NCI-H226 (cell line): ENCODE measurements at places on chromosomes 16 and 17.

DNA sequence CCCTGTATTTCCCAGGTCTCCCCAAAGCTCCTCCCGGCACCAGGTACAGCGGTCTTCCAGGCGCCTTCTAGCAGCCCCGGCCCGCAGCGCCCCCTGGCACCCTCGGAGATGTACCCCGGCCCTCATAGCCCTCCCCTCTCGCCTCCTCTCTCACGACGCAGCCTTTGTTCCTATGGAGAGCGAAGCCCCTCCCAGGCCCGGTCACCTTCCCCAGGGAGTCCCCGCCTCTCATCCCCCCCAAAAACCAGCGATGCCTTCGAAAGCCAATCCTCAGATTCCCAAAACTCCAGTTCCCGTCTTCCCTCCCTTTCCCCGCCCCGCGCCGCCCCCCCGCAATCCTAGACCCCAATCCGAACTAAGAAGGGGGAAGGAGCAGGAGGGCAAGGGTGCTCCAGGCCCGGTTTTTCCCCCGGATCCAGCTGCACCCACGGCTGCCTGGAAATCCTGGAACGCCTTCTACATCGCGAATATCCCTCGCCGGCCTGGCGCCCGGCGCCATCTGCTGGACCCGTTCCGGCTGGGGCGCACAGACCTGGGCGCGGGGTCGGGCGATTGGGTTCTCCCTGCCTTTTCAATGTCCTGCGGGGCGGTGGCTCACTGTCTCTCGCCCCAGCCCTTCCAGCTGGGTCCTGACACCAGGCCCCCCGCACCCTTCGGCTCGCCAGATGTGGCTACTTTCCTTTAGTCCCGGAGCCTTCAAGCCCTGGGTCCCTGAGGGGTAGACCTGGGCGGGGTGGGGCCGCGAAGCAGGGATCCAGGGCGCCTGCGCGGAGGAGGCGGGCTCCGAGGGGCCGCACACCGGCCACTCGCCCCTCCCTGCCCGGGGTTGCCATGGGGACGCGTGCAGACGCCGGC lies at the start of gene DNAH2:
TSS of gene DNAH2 (plus strand) at position 844 of the 855 bp plus-strand sequence. CDS start 1,991 bp downstream, outside the sequence.
- DNase-seq = peak; percentile 92

DNA sequence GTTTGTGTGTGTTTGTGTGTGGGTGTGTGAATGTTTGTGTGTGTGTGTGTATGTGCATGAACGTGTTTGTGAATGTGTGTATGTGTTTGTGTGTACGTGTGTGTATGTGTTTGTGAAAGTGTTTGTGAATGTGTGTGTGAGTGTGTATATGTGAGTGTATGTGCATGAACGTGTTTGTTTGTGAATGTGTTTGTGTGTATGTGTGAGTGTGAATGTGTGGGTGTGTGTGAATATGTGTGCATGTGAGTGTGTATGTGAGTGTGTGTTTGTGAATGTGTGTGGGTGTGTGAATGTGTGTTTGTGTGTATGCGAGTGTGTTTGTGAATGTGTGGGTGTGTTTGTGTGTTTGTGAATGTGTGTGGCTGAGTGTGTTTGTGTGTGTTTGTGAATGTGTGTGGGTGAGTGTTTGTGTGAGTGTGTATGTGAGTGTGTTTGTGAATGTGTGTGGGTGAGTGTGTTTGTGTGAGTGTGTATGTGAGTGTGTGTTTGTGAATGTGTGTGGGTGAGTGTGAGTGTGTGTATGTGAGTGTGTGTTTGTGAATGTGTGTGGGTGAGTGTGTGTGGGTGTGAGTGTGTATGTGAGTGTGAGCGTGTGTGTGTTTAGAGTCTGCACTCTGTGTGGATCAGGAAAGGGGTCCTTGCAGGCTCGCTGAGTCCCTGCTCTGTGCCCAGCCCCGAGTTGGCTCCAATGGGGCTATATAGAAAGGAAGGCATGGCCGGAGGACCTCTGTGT lies 890 bp upstream of the CD300A start:
- DNase-seq = no peak

GRCh38 chr17:82073446-82073845 lies 7.8 kb upstream of the DUS1L start:
- DNase-seq = no peak

DNA sequence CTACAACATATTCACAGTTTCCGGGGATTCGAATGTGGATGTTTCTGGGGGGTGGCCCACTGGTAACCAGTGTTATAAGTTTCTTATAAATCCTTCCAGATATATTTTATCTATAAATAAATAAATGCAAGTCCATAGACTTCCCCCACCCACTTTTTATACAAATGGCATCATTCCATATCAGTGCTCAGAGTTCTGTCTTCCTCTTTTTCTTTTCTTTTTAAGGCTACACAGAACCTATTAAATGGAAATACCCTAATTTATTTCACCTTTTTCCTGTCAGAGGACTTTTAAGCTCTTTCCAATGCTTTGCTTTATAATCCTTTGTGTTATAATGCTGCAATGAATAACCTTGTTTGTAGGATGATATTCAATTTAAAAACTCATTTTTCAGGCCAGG lies 3.8 kb downstream of the LGALS9 start:
- DNase-seq = no peak

DNA sequence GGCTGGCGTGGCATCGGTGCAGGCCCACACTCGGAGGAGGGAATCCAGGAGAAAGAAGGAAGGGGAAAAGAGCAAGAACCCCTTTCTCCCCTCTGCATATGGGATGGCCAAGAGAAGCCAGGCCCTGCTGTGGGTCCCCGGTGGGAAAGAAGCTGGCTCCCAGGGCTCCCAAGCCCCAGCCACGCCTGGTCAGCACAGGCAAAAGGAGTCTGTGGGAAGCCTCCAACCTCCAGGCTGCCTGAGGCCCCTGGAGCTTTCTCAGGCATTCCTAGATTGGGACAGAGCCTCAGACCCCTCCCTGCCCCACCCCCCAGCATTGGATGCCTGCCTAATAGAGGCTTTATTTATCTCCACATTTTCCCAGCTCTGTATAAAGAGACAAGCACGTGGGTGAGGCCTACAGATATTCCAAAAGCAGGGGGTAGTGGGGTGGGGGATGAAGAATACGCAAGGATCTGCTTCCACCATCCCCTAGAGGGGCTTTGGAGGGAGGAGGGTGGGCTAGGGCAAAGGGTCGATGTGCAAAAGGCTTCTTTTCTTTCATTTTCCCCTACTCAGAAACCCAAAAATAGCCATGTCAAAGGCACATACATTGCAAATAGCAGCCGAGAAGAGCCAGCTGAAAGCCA lies 56.4 kb downstream of the MPRIP start:
- DNase-seq = no peak

DNA sequence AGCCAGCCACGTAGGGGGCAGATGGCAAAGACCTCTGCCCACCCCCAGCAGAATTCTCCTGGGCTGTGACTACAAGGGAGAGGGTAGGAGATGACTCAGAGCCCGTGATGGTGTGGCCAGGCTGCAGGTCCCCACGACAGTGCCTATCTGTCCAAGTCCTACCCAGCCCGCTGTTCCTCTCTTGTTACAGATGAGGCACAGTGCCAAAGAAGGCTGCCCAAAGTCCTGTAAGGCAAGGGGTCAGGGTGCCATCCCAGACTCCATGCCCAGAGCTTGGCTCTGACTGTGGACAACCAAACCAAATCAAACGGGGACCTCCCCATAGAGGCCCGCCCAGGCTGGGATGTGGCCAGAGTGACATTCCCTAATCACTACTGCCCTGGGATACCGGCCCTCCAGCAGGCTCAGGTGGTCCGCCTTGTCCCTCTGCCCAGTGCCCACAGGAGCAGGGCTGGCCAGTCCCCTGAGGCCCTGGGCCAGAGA lies 12.6 kb upstream of the BCAR1 start:
- DNase-seq = no peak

DNA sequence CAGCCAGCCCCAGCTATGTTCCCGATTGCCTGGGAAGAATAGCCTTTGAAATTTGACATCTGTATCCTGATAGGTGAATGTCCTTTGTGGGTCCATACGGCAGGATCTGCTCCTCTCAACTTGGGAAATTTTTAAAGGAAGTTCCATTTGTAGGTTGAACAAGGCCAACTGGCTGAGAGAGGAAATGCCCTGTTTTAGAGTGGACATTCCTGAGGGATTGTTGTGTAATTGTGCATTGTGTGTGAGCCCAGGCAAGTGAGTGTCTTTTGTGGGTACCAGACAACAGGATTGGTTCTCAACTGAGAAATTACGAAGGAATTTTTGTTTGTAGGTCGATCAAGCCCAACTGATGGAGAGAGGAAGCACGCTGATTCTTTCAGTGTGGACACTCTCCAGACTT lies 2.6 kb upstream of the CPHXL2 start:
- no peak for DNase-seq

DNA sequence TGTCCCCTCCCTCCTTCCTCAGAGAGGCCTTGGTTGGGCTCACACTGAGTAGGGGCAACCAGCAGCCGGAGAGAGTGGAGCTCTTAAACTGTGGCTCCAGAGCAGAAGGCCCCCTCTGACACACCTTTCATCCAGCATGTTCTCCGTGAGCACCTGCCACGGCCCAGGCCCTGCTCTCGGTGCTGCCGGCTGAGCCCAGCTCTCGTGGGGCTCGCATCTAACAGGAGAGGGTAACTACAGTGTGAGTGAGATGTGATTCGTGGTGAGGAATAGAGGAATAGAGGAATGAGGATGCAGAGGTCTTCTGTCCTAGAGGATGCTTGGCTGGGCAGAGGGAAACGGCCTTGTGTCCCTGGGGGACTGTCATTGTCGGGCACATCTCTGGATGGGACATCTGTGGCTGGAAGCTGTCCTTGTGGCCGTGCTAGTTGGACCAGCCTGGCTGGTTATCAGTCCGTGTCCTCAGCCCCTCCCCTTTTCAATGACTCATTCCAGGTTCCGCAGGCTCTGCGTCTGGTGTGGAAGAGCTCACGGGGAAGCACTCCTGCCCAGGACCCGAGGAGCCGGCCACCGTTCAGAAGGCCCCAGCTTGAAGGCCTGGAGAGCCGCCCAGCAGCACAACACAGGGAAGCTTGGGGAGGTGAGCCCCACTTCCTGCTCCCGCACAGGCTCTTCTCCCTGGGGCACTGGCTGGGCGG lies 11.9 kb upstream of the DNASE1 start:
- peak; percentile 48 for DNase-seq

- no peak for DNase-seq
Measured at GRCh38 chr16:62190426-62190825, 154.2 kb upstream of the CDH8 start.

DNA sequence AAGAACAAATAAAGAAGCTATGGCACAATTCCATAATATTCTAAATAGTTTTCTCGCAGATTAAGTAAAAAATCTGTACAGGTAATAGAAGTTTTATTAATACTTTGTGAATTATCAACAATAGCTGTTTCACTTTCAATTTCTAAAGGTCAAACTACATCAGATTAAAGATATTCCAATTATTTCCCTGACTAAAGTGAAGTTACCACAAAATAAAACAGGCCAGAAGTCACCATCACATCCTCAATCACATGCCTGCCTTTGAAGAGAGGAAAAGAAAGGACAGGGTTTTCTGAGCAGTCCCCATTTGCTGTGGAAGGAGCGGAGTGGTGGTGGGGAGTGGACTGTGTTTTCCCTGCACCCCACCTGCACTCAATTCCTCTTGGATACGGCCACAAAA lies 11.1 kb downstream of the ITFG1 start:
- no peak for DNase-seq

DNA sequence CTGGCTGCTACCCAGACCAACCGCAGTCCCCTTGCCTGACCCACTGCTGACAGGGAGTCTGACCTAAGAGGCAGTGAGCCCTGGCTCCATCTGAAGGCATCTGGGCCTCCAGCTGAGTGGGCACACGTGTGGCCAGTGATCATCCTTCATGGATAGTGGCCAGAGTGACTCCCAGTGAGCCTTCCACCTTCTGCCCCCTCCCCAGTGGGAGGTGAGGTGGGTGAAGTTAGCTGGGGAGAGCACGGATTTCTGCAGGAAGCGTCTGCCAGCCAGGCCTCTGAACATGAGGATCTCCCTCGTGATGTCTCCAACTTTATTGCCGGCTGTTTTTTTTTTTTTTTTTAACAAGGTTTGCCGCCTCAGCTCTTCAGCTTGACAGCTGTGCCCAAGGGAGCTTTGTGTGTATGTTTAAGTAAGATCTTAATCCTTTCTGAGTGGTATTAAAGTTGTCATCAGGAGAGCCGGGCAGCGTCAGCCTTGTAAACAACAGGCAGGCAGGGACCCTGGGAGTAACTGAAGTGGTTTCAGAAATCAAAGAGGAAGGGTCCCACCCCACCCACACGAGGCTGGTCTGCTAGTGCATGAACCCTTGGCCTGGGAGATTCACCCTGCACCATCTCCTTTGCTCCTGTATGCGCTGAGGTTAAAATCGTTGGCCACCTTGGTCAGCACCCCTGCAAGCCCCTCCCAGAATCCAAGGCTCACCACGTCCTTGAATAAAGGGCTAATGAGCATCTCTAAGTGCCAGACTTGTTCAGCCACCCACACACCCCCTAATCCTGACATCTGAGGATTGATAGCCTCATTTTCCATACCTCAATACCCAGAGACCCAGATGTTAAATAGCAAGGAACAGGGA lies 33.3 kb downstream of the RHBDL3 start:
- DNase-seq = no peak

DNA sequence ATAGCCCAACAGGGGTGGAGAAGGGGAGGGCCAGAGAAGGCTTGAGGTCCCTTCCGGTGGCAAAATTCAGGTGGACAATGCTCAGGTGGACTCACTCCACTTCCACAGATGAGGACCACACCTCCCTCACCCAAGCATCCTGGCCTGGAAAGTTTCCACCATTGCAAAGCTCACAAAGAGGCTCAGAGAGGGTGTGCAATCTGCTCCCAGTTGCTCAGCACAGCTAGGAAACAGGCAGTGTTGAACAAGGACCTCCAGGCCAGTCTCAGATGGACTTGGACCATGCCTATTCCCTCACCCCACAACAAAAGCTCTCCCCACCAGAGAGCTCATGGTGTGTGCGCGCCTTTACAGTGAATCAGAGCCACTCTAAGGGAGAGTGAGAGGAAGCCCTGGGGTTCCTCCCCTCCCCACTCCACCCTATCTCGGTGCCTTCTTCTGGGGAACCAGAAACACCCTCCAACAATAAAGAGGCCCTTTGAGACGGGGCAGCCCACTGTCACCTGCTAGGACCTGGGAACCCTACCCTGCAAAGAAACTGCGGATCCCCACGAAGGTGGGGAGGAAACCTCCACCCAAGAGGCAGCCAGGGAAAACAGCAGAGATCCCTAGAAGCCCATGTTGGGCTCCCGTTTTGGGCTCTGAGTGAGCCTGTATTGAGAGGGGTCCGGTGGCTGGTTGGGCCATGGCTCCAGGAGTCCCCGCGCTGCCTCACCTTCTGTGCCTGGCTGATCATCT lies 1.6 kb downstream of the FAM83G start:
- DNase-seq = peak; percentile 40

- DNase-seq = no peak
Measured at GRCh38 chr16:66292241-66292935, 74.1 kb upstream of the CDH5 start.

DNA sequence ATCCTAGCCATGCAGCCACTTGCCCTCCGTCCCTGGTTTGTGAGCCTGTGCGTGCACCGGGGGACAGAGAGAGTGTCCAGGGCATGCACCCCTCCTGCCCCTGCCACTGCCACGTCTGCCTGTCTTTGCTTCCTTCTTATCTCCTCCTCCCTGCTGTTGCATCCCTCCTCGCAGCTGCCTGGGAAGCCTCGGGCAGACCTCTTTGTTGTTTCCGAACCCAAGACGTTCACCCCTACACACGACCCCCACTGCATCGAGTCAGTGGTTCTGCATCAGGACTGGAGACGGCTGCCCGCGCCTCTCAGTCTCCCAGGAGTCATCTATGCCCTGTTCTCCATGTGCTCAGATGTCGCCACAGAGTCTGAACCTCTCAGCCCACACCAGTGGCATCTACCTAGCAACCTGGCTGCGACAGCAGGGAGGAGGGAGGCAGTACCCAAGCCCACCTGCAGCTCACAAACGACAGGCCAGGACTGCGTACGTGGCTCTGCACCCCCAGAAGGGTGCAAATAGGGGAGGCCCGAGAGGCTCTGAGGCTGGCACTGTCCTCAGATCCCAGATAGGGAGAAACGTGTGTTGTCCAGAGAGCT lies 5.2 kb downstream of the TIMP2 start:
- no peak for DNase-seq

GRCh38 chr16:81307770-81308169 lies 7.0 kb upstream of the GAN start:
- DNase-seq = no peak
